ENCODE measurements at places on chromosomes 13 and 19. TPM values are rescaled to one million over a fixed set of nuclear protein-coding genes. Genes with fewer than 3 reads are reported as not detected.

JSRP1 gene
- 0.42 TPM for polyA plus RNA-seq

DNA sequence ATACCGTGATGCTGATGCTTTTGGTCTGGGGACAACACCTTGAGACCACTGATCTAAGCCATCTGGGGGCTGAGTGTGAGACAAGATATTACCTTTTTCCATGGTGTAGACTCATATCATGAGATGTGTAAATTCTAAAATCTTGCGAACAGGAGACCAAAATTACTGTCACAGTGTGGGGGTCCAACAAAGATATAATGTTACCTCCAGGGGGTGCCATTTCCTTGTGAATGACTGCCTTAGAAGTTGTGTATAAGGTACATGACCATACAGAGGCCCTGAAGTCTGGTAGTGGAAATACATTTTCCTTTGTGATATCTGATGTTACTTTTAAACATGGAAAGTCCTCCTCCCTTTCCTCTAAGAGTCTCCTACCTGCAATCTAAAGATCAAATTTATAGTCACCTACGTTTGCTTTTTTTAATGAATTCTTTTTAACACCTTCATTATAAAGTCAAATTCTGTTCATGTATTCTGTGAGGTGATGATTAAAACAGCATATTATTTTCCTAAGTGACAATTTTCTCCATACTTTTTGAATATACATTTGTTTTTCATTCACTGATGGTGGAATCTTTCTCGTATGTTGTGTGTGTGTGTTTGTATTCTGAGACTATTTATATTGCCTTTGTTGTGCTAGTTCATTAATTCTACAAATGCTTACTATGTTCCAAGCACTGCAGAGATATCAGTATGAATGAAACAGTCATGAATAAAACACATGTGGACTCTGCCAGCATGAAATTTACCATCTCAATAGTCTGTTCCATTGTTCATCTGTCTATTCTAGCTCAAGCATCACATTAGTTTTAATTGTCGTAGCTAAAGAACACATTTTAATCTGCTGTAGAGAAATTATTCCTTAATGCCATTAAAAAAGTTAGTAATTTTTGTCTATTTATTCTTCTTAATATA lies 113.7 kb downstream of the RFC3 start:
- peak; percentile 4 for DNase-seq

GRCh38 chr19:35756377-35757230 lies at the start of gene HSPB6:
Gene HSPB6 (minus strand): TSS chr19:35757029. CDS start chr19:35757008, 21 bp downstream.
- DNase-seq, result no peak

GRCh38 chr13:19864024-19864745 lies 736 bp upstream of the ZMYM5 start:
- DNase-seq, result no peak

PLIN4 gene
- polyA plus RNA-seq, result 0.11 TPM

CYP4F2 gene
- 0.99 TPM for polyA plus RNA-seq
